CD4-positive, alpha-beta T cell treated with Interleukin-15 for 1 hour (primary cell): ENCODE measurements at places on chromosomes 7 and 10.

DNA sequence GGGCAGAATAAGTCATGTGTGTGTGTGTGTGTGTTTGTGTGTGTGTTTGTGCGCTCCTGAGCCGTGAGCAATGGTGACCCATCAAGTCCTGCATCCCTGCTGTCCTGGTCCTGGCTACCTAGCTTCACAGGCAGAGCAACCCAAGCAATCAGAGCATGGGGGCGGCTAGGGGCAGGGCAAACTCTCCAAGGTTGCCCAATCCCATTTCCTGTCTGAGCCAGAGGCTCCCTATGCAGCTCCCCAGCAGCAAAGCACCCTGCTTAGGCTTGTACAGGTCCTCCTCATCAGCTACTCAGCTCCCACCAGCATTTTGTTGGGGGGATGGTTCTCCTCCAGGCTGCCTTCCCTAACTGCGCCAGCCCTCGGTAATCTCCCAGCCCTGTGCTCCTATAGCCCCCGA, 31.1 kb upstream of the CRHR2 start:
- DNase-seq, result no peak

GRCh38 chr7:35676211-35676610, 18.7 kb downstream of the HERPUD2 start:
- DNase-seq, result no peak

DNA sequence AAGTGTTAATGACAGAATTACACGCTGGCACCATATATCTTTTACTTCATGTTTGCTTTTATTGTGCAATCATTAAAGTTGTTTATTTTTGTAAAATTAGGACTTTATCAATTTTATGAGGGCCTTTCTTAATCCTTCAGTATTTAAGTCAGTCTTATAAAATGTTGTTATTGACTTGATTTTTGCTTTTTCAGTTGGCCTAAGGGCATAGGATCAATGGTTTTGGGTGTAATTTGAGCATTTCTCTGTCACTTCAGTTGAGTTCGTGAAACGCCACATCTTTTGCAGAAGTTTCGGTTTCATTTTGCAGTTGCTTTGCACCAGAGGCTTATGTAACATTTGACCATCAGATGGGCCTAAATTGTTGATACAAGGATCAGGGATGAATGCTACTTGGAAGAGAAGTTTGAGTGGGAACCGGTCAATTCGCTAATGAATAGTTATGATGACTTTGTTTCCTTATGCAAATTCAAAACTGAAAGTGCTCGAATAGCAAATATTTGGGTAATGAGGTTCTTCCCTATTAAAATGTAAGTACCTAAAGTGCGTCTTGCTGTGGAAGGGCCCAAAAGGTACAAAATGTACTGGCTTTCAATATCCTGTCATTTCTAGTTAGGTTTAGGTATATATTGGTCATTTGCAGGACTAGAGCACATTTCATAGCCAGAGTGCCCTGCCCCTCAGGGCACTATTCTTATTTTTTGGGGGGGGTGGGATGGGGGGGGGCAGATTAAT, 340.9 kb downstream of the LRMDA start:
- no peak for DNase-seq

DNA sequence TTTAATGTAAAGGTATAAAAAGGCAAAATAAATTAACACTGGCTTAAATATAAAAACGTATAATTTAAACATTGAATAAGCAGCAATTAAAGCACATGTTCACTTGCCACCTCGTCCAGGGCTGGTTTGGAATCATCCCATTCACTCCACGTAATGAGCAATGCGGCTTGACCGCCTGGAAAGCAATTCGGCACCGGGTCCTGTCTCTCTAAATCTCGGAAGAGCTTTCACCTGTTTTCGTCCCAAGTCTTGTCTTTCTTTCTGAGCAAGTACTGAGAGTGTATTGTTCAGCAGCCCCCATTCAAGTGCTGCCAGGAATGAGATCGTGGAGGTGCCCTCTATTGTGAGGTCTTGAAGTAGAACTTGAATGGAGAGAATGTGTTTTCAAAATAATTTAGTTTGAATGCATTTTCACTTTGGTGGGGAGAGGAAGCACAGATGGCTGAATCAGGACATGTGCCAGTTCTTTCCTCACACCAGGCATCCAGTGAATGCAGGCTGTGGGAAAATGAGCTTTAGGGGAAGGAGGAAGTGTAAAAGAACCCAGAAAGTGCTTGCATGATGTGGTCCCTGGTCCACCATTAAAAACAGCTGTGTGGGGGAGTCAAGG, 515.2 kb downstream of the REEP3 start:
- no peak for DNase-seq

DNA sequence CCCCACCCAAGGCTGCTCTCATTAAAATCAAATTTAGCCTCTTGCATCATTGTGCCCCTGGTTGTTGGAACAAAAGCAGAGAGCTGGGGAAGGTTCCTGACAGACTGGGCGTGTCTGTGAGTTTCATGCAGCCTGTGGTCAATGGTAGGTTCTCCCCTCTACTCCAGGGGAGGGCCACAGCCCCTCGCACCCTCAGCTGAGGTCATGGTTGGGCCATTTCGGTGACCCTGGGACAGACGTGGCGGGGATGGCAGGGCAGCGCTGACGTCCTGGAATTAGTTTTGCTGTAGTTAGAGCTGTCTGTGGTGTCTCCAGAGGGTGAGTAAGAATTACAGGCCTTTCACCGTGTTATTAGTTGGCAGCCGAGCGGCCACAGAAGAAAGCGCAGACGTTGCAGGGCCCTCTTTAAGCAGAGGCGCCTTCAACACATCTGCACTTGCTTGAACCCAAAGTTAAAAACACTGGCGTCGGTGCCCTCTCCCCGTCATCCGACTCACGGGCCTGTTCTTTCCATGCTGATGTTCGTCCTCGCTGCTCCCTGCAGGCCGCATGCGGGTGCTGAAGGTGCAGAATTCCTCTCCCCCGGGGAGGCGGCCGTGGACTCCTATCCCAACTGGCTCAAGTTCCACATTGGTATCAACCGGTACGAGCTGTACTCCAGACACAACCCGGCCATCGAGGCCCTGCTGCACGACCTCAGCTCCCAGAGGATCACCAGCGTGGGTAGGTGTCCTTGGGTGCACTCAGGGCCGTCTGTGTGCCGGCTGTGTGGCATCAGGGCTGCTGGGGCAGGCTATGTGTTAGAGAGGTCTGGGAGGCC, 2.8 kb downstream of the FAM20C start:
- DNase-seq, result no peak

DNA sequence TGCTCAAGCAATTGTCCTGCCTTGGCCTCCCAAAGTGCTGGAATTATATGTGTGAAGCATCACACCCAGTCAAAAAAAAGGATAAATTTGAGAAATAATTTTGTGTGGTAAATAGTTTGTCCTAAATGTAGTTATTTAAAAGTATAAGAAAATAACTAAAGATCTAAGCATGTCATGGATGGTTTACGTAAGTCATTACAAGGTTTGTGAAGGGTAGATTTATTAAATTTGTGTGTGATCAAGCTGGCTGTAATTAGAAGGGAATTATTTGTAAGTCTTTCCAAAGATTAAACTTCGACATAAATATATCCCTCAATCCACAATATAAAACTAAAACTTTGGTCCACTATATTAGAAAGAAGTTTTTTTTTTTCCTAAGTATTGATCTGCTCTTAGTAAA, 28.6 kb downstream of the ORC5 start:
- no peak for DNase-seq

GRCh38 chr10:30637881-30638467, 8.4 kb upstream of the LYZL2 start:
- DNase-seq, result no peak

GRCh38 chr7:118918556-118918955, 694.1 kb downstream of the ANKRD7 start:
- DNase-seq, result no peak
